Renal pelvis (tissue), 12 donors: ENCODE measurements at places on chromosomes 4 and X. TPM values are rescaled to one million over a fixed set of nuclear protein-coding genes. Genes with fewer than 3 reads are reported as not detected.

The HSPA4L gene
- 9.0 TPM for polyA plus RNA-seq

The TEX13B gene
- not detected for polyA plus RNA-seq

- DNase-seq = no peak
These were observed 158.6 kb upstream of the LCORL start for GRCh38 chr4:18180122-18180521.

DNA sequence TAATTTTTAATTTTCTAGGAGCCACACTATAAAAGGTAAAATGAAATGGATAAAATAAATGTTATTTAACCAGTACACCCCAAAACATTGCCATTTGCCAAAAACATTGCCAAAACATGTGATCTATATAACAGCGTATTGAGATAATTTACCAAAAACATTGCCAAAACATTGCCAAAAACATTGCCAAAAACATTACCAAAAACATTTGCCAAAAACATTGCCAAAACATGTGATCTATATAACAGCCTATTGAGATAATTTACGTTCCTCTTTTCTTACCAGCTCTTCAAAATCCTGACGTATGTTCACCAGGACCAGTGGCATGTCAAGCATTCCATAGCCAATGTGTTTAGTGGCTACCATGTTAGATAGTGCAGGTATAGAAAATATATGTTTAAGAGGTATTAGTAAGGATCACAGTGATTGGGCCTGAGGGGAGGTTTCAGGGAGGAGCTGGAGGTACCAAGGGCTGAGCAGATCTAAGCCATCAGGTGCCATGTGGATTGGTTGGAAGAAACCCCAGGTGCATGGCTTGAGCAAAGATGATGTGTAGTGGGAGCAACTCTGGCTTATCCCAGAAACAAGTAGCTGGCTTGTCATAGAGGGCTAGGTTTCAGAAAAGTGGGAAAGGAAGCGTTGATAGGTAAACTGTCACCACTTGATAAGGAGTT lies 42.6 kb downstream of the RAPGEF2 start:
- no peak for DNase-seq

DNA sequence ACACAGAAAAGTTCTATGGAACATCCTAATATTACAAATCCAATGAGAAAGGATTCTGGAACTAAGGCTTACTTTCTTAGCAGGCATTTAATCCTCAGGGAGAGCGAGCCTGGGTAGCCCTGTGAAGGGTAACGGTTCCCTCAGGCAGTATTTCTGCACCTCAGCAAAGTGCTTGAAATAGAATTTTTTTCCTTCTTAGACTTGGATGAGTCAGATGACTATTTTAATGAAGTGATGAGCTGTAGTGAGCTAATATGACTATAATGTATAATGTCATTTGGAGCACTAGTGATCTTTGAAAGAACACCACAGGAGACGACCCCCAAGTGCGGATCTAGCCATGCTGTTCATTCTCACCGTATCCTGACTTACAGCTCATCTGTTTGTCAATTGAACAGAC lies 493.0 kb upstream of the FAM241A start:
- no peak for DNase-seq

GRCh38 chr4:6538111-6538510 lies 36.9 kb upstream of the MAN2B2 start:
- no peak for DNase-seq

DNA sequence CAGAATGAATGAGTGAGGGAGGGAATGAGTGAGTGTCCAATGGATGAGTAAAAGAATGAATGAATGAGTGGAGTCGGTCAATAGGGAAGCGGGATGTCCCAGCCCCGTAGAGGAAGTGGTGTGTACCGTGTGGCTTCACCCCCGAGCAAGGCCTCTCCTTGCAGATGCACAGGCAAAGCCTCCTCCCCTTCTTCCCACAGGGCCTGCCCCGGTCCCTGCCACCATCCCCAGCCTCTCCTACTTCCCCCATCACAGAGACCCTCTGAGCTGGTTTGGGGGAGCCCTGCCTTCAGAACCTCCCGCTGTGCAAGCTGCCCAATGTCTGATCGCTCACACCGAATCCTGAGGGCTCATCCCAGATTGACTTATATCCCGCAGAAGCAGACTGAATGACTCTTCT lies 13.6 kb downstream of the HTRA3 start:
- DNase-seq = no peak

DNA sequence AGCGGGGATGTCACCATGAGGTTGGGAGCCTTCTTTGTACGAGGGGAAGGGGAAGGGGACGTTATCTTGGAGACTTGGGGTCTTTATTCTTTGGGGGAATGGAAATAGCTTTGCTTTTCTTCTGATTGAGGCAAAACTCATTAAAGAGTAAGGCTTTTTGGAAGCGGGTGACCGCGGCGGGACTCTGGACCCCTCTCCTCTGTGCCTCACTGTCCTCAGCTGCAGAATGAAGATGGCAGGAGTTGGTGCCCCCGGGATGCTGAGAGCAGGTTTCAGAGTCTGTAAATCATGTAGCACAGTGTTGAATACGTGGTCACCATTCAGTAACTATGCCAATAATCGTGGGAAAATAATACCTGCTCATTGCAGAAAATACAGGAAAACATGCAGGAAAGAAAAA lies 32.1 kb downstream of the HTT-AS start:
- no peak for DNase-seq

DNA sequence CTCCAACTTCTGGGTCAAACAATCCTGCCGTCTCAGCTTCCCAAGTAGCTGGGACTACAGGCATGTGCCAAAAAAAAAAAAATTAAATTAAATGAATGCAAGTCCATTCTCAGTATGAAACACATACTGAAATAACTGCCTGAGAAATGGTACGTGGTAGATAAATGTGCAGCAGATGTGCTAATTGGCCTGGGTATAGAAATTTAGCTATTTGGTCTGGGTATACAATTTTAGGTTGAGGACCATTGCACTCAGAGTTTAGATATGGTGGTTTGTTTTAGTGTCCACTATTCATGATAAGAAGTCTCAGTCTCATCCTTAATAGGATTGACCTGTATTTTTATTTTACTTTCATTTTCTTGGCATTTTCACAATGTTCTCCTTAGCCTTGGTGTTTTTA lies 9.2 kb downstream of the GYG2 start:
- DNase-seq = no peak

GRCh38 chr4:123922847-123923246 lies 526.3 kb downstream of the SPRY1 start:
- no peak for DNase-seq

- peak; percentile 83 for DNase-seq
These were observed 111.6 kb downstream of the DHX15 start for GRCh38 chr4:24472514-24473308.

GRCh38 chr4:149166876-149167275 lies 648.8 kb downstream of the IQCM start:
- DNase-seq = peak; percentile 34

- DNase-seq = no peak
These were observed 58.7 kb downstream of the TSPAN5 start for GRCh38 chr4:98599617-98600205.

- peak; percentile 46 for DNase-seq
These were observed 11.9 kb downstream of the ENPEP start for GRCh38 chr4:110487873-110488272.

The CRMP1 gene
- polyA plus RNA-seq = 62.6 TPM

The ASB11 gene
- not detected for polyA plus RNA-seq

GRCh38 chrX:20063716-20064351 lies 52.9 kb downstream of the MAP7D2 start:
- no peak for DNase-seq

- DNase-seq = no peak
These were observed 67.9 kb downstream of the FAM114A1 start for GRCh38 chr4:38935391-38936073.

The CYBB gene
- 13.6 TPM for polyA plus RNA-seq

DNA sequence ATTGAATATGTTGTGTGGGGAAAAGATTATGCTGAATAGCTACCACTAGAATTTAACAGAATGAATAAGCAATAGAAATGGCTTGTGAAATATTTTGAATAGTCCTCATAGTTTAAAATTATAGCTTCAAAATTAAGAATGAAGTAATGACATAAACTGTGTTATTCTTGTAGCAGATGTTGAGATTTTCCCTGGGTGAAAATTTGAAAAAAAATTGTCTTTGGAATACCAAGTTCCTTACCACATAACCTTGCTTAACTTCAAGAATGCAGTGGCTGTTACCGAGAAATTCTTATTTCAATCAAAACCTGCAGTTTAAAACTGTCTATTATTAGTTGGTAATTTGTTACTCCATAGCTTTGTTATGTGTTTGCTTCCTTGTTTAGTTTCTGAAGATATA lies 1268.6 kb downstream of the RAPGEF2 start:
- DNase-seq = no peak

- DNase-seq = no peak
These were observed 272.2 kb upstream of the RASGEF1B start for GRCh38 chr4:81743731-81744435.

The SMIM10 gene
- polyA plus RNA-seq = 8.1 TPM

DNA sequence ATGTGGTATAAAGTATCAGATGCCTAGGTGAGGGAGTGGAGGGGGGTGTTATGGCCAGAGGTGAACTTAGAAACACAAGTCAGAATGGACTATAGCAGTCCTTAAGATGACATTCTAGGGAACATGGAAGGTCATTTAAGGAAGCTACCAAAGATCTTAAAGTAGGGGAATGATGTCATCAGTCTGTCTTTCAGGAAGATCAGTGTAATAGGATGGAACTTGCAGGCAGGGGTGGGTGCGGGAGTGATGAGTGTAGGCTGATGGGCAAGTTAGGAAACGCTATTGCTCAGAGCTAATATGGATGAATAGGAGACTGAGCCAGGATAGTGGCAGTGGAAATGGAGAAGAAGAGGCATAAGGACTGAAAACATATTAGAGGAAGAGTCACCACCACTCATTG lies 27.5 kb upstream of the CWH43 start:
- no peak for DNase-seq

DNA sequence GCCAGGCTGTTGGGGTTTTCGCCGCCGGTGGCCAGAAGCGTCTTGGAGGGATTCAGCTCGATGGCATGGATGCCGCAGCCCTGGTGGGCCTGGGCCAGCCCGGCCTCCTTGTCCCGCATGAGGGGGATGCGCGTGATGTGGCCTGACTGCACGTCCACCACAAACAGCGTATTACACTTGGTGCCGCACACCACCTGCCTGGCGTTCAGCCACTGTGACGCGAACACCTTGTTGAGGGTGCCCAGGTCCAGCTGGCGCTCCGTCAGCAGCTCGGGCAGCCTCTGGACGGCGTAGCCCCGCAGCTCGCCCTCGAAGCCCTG lies 728 bp downstream of the DCAF12L2 start:
- DNase-seq = no peak

GRCh38 chr4:26815199-26815598 lies 45.4 kb upstream of the STIM2 start:
- DNase-seq = no peak

DNA sequence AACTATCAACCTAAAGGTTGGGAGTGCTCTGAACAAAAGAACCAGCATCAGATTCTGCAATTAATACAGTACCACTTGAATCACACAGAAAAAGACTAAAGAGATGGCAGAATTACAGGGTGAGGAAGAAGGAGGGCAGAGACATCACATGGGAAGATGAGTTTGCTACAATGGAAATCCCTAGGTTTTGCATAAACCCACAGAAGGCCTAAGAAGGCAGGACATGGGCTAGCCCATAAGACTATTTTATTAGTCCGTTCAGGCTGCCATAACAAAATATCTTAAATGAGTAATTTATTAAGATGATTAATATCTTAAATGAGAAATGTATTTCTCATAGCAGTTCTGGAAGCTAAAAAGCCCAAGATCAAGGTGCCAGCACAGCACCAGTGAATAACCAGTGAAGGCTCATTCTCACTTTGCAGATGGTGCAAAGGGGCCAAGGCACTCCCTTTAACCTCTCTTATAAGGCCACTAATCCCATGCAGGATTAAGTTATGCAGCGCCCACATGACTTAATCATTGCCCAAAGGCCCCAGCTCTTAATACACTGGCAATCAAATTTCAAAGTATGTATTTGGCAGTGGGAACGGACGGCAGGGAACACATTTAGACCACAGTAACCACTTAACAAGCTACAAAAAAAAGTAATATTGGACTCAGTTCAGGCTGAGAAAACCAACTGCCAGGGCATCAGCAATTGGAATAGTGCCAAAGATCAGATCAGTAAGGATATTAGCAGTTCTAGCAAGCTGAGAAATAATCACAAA lies 47.6 kb upstream of the NEUROG2 start:
- DNase-seq = no peak

DNA sequence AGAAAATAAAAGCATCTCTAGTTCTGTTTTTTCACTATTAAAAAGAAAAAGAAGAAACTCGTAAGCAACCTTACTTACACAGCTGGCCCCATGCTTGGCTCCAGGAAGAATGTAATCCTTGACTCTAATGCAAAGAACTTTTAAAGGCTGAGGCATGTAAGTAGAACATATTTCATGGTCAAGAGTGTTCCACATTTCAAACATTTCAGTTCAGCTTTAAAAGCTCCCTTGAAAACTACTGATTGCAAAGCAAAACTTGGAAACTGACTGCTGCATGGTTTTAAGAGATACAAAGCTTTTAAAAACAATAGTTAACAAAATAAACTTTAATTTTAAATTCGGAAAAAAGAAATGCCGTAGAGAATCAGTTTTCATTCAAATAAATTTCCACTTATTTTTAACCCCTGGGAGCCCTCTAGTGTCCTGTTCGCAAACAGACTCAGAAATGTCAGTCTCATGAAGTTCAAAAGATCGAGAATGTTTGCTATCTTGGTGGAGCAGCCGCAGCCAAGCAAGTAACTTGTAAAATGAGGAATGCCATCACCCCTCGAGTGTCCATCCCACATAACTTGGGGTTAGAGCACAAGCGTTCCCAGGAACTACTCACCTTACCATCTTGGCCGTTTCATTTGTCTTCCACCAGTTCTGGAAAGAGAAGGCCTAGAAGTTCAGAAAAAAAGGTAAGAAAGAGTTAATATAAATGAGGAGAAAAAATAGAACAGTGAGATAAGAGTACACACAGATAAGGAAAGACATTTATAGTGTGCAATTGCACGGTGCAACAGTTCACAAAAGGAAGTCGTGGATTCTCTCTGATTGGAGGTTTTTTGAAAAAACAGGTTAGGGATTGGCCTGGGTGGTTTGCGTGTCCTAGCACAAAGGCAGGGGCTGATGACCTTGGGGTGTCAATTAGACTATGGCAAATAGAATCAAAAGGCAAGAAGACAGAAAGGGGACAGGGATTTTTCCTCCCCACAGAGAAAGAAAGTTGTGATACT lies at the start of gene GASK1B:
Gene GASK1B (minus strand): TSS at position 765 of the 998 bp plus-strand sequence. CDS start 1,650 bp downstream, outside the sequence.
- peak; percentile 42 for DNase-seq

The IL9R gene
- 0.30 TPM for polyA plus RNA-seq

DNA sequence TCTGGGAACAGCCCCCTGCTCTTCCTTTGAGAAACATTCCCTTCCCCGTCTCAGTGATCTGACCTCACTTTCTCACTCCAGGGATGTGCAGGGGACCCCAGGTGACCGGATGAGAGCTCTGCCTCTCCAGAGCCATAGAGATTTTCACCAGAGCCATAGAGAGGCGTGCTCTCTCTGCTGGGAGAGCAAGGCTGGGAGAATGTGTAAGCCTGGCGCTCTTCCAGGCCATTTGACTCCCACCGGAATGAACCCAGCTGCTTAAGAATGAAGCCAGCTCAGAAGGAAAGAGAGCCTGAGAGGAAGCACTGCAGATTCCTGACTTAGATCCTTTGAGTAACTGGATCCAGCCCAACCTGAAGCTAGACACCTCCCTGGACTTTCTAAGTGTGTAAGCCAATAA lies 106.4 kb downstream of the DHX15 start:
- DNase-seq = peak; percentile 81

The IL21 gene
- polyA plus RNA-seq = not detected

The PLXNB3 gene
- polyA plus RNA-seq = 1.8 TPM

- no peak for DNase-seq
These were observed 44.6 kb downstream of the DACH2 start for GRCh38 chrX:86192827-86193226.
